Fibroblast of skin of scalp (primary cell): ENCODE measurements at places on chromosomes 16 and 17.

DNA sequence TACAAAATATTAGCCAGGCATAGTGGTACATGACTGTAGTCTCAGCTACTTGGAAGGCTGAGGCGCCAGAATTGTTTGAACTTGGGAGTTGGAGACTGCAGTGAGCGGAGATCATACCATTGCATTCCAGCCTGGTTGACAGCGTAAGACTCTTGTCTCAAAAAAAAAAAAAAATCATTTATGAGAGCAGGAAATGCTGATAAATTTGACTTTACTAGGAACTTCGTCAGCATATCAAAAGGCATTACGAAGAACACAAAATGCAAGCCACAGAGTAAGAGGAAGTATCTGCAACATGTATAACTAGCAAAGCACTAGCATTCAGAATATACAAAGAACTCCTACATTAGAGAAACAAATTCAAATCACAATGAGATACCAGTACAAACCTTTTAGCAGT, 279.3 kb downstream of the ZFHX3 start:
- no peak for DNase-seq

- DNase-seq, result no peak
Measured at GRCh38 chr16:49744244-49745220, 111.4 kb downstream of the ZNF423 start.

- DNase-seq, result no peak
Measured at GRCh38 chr17:10756619-10757018, 26.8 kb upstream of the TMEM220 start.

DNA sequence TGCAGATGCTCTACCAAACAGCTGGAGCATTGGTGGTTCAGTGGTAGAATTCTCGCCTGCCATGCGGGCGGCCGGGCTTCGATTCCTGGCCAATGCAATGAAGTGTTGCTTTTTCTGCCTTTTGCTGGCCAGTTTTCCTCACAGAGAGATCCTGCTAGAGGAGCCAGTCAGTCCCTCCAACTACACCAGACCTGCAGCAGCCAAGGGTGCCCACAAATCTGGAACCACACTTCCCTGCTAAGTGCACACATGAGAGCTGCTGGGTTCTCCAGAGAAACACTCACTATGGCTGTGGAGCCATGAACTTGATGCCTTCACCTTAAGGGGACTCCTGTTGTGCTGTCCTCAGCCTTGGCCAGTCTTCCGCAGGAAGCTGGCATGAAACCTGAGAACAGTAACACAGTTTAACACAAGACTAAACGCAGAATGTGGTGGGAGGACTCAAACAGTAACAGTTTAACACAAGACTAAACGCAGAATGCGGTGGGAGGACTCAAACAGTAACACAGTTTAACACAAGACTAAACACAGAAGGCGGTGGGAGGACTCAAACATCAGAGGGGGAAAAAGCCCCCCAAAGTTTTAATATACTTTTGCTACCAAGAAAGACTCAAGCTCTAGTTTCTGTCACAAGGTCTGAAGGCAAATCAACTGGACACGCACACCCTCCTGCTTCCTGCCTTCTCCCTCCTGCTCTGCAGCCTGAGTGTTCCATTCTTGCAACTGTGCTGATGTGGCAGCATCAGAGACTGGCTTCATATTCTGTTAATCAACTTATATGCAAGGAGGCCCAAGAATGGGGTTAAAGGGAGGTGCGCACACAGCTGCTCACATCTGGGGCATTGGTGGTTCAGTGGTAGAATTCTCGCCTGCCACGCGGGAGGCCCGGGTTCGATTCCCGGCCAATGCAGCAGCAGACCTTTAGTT, 12.0 kb downstream of the VAC14 start:
- peak; percentile 80 for DNase-seq

GRCh38 chr17:68398691-68399637, 58.3 kb downstream of the WIPI1 start:
- DNase-seq, result peak; percentile 79

DNA sequence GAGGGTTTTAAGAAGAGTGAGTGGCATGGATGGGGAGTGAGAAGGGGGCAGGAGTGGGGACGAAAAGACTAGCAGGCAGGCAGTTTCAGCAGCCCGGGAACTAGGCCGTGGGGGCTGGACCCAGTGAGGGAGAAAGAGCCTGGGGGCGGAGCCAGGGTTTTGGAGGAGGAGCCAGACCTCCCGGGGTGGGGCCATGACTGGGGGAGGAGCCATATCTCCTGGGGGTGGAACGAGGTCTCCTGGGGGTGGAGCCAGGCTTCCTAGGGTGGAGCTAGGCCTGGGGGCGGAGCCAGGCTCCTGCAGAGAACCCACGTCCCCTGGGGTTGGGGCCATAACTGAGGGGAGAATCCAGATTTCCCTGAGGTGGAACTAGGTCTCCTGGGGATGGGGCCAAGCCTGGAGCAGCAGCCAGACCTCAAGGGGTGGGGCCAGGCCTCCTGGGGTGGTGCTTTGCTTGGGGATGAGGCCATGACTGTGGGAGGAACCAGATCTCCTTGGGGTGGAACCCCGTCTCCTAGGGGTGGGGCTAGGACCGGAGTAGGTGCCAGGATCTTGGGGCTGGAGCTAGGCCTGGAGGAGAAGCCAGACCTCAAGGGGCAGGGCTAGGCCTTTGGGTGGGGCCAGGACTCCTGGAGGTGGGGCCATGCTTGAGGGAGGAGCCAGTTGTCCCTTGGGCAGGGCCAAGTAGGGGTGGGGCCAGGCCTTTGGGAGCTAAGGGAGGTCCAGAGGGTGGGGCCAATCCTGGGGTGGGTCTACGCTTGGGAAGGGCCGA, 41.7 kb upstream of the JPH3 start:
- peak; percentile 39 for DNase-seq

GRCh38 chr17:57368637-57369336, 112.5 kb downstream of the MSI2 start:
- no peak for DNase-seq

DNA sequence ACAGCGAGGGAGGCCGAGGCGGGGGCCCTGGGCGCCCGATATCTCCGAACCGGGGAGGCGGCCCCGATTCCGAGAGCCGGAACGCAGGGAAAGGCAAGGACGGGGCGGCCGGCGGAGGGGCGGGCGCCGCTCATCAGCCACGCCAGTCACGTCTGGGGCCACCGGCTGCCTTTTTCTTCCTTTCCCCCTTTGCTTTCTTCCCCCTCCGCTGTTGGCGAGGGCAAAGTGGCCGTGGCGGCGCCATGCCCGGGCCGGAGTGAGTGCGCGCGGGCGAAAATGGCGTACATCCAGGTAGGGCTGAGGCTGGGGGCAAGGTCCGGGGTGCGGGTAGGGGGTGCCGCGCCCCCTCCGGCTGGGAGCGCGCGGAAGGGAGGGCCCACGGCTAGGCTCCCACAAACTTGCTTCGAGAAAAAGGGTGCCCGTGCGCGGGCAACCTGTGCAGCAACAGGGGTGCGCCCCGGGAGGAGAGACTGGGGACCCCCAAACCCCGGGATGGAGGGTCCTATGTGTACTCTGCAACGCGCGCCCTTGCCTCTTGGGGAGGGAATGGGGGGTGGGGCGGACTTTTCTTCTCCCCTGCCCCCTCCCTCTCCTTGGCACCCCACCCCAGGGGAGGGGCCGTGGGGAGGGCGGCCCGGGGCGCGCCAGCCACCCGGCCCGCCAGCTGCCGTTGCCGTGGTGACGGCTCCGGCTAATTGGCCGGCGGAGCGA, 486 bp downstream of the SYT17 start:
- DNase-seq, result no peak

DNA sequence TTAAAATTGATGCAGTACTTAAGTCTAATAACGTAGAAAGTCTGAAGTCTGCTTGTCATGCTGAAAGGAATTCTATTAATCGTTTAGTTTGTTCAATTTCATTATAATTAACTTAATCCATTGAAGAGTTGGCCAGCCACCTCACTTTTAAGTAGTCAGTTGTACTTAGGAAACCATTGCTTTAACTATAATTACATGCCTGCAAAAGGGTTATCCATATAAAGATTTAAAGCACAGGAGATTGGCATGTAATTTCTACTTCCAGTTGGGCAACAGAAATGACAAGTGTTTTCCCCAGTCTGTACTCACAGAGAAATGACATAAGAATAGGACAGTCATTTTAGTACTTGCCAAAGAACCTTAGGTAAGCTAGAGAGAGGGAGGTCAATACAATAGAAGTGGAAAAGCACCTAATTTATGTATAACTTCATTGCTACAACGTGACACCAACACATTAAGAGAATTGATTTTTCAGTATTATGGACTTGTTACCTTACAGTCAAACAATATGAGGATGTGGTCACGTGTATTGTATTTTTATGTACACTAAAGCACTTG, 3.7 kb upstream of the USP32 start:
- no peak for DNase-seq

GRCh38 chr17:29733166-29733565, 110.5 kb upstream of the CORO6 start:
- no peak for DNase-seq

- no peak for DNase-seq
Measured at GRCh38 chr16:81415751-81416150, 28.9 kb upstream of the CMIP start.

- no peak for DNase-seq
Measured at GRCh38 chr16:1613728-1614455, 1.7 kb downstream of the CRAMP1 start.

- DNase-seq, result no peak
Measured at GRCh38 chr16:56311208-56312027, 113.9 kb downstream of the AMFR start.

DNA sequence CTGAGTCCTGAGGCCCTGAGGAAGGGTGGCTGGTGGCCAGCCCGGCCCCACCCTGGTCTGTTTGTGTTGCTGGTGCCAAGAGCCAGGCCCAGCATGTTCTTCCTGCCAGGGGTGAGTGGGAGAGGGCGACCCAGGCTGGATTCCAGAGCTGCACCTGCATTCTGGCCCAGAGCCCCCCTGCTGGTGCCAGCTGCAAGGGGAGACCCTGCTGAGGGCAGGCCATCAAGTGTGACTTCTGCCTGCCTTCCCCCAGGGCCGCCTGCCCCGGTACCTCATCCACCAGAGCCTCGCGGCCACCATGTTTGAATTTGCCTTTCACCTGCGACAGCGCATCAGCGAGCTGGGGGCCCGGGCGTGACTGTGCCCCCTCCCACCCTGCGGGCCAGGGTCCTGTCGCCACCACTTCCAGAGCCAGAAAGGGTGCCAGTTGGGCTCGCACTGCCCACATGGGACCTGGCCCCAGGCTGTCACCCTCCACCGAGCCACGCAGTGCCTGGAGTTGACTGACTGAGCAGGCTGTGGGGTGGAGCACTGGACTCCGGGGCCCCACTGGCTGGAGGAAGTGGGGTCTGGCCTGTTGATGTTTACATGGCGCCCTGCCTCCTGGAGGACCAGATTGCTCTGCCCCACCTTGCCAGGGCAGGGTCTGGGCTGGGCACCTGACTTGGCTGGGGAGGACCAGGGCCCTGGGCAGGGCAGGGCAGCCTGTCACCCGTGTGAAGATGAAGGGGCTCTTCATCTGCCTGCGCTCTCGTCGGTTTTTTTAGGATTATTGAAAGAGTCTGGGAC, 2.4 kb upstream of the TCAP start:
- no peak for DNase-seq

- no peak for DNase-seq
Measured at GRCh38 chr17:50647187-50647586, 12.5 kb downstream of the ABCC3 start.

- no peak for DNase-seq
Measured at GRCh38 chr16:85459529-85460251, 153.4 kb upstream of the GSE1 start.

- peak; percentile 92 for DNase-seq
Measured at GRCh38 chr17:37824534-37825485, 80.0 kb upstream of the HNF1B start.

GRCh38 chr17:28760601-28761562, 17.1 kb downstream of the TRAF4 start:
- peak; percentile 27 for DNase-seq

DNA sequence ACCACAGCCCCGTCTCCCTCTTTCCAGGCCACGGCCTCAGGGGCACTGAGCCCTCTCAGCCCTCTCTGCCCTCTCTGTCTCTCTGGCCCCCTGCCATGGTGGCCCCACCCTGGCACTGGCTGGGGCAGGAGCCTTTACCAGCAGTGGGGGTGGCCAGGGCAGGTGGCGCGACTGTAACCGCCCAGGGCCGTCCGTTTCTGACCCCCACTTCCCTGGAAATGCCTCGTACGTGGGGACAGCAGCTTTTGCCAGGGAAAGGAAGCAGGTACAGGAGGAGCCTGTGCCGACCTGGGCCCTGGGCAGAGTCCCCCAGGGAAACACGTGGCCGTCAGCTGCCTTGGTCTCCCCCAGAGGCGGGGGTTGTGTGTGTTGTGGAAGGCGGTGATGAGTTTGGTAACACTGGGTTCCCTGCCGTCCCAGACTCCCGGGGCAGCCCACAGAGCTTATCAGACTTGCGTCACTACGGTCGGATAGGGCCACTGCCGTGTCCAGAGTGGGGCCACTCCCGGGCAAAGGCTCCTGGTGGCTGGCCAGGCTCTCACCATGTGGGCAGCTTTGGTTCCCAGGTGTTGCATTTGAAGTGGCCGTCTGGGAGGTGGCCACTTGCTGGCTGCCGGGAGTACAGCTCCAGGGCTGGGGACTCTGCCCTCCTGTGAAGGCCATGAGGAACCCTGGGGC, 249.3 kb upstream of the CIBAR2 start:
- DNase-seq, result no peak

GRCh38 chr16:2535625-2536013, 2.2 kb upstream of the PDPK1 start:
- DNase-seq, result peak; percentile 59

DNA sequence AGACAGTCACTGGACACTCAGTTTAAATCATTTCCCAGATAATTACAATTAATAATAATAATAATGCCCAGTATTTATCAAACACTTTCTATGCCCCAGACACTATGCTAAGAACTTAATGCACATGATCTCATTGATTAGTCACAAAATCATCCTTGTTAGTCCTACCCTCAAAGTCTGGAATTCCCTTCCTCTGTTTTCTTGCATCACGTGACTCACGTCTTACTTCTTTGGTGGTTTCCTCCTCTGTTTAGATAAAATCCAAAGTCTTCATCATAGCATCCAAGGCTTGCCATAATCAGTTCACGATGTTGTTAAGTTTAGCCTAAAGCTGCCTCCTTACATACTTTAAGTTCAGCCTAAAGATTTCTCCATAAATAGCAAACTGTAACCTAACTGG, 471.9 kb downstream of the PMP22 start:
- peak; percentile 88 for DNase-seq

DNA sequence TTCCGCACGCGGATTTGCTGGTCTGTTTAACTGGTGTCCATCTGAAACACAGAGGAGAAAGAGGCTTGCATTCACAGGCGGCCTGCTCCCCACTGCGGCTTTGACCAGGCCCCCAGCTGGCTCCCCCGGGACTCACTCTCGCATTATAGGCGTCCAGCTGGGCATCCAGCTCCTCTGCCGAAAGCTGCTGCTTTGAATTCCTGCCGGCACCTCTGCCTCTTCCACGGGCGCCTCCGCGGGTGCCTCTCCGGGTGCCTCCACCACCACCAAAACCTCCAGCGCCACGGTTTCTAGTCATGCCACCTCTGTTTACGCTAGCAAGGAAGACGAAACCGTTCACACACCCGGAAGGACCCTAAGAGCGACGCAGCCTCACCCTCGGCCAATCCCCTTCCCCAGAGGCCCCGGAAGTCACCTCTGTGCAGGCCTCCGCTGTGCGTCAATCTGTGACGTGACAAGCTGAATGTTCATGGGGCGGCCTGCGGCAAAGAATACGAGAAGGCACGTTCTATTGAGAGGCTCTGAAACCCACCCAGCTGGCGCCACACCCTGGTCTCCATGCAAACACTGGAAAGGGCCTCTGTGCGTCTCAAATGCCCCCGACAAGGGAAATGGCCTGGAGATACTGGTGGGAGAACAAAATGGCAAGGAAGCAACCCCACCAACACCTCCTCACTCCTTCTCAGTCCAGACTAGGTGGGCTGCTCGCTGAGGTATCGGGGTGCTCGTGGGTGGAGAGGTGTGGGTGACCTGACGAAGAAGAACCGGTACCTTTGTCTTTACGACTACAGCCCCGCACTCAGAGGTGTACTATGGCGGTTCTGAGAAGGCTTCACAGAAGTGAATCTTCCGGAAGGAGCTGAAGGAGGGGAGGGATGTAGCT, 3.0 kb downstream of the ALYREF start:
- no peak for DNase-seq
